HTR-8/SVneo (cell line): ENCODE measurements at places on chromosomes 2 and 18.

DNA sequence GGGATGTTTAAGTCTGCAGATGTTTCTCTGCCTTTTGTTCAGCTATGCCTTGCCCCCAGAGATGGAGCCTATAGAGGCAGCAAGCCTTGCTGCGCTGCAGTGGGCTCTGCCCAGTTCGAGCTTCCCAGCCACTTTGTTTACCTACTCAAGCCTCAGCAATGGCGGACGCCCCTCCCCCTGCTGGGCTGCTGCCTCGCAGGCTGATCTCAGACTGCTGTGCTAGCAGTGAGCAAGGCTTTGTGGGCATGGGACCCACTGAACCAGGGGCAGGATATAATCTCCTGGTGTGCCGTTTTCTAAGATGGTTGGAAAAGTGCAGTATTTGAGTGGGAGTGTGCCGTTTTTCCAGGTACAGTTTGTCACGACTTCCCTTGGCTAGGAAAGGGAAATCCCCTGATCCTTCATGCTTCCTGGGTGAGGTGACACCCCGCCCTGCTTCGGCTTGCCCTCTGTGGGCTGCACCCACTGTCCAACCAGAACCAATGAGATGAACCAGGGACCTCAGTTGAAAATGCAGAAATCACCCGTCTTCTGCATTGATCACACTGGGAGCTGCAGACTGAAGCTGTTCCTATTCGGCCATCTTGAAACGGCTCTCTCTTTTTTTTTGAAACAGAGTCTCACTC, 27.6 kb upstream of the ADAM23 start:
- DNase-seq: no peak

DNA sequence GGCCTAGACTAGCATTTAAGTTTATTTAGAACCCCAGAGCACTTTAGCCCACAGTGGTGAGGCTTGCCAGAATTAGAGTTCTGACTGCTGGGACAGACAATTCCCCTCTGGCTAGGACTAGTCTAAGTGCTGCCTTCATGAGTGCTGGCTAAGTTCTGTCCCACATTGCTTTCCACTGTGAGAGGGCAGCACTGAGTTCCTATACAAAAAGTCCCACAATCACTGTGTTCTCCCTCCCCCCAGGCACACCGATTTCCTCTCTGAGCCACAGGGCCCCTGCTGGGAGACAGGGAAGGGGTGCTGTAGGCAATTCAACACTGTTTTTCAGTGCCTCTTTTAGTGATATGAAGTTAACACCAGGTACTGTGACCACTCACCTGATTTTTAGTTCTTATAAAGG, 310.9 kb downstream of the DLGAP1 start:
- DNase-seq: no peak

DNA sequence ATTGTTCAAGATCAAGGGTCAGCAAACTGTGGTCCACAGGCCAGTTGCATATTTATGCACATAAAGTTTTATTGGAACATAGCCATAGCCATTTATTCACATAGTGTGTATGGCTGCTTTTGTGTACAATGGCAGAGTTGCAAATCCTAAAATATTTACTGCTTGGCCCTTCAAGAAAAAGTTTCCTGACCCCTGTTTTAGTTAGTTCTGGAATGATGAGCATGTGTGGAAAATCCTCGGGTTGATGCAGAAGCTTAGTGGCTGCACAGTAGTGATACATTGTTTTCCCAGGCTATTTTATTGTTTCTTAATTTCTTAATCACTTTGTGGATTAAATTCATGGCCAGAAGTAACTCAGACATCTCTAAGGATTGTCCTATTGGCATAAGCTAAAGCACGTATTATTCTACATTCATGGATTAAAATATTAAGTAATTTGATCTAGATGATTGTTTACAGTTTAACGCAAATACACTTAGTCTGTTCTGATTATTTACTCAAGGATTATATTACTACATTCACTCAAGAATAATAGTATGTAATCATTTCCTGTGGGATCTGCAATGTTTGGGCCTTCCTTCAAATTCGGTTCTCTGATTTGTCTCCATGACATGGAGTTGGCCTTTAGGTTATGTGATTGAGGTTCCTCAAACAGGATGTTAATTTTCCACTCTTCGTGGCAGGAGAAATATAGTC, 165.5 kb downstream of the TMEM247 start:
- no peak for DNase-seq

DNA sequence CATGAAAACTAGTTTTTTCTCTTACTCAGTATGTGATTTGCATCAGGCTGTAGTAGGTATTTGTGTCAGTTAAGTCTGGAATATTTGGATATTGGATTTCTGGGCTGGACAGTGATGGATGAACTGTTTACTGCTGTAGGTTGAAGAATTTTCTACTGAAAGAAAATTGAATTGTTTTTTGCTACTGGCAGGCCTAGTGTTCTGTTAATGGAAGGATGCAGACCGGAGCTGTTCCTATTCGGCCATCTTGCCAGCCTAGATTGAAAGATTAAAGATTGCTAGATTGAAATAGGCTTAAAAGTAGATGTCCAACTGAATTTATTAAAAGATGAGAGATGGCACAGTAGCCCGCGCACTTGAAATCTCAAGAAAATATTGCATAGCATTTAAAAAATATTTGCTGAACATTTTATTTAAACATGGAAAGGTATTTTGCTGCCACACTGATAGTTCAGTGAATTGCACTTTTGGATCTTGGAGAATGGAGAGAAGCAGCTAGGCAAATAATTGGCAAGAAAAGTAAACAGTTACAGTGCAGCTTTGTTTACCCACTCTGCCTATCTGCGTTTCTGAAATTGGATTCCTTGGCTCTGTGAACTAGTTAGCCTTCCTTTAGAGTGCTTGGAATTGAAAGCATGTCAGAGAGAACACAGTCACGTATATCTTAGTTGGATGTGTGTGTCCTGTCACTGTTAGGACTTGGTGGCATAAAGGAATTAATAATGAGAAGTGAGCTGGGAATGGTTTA, 54.1 kb downstream of the EPB41L5 start:
- DNase-seq: no peak

GRCh38 chr18:12998332-12999060, 7.3 kb downstream of the CEP192 start:
- no peak for DNase-seq

DNA sequence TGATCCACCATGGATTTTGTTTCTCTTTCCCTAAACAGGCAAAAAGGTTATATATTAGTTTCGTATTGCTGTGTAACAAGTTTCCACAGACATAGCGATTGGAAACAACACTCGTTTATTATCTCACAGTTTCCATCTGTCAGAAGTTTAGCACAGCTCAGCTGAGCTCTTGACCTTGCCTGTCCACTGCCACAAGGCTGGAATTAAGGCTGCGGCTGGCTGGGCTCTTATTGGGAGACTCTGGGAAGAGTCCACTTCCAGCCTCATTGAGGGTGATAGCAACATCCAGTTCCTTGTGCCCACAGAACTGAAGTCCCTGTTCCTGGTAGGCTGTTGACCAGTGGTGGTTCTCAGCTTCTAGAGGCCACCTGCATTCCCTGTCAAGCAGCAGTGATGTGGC, 120.4 kb downstream of the TPGS2 start:
- DNase-seq: no peak

DNA sequence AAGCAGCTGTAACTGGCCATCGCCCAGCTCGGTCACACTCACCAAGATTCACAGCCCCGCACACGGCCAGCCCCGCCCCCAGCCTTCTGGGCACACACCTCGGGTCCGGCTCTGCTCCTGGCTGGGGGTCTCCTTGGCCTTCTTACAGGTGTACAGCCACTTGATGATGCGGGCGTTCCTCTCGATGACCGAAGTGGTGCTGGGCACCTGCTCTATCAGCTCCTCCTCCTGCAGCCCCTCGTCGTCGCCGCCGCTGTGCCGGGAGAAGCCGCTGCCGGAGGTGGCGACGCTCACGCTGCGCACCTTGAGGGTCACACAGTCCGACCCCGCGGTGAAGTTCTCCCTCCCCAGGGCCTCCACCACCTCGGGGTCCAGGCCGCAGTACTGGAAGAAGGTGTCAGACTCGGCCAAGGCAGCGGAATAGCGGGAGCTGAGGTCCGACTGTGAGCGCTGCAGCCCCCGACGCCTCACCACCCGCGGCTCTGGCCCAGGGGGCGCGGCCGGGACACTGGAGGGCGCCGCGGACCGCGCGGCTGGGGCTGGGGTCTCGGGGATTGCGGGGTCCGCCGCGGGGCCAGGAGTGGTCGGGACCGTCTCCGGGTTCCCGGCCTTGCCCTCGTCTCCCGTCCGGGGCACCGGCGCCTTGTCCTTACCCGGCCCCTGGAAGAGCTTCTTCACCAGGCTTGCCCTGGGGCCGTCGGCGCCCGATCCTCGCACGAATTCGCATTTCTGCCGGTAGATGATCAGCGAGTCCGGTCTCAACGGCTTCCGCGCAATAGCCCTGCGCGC, 769 bp downstream of the FAM110C start:
- no peak for DNase-seq

DNA sequence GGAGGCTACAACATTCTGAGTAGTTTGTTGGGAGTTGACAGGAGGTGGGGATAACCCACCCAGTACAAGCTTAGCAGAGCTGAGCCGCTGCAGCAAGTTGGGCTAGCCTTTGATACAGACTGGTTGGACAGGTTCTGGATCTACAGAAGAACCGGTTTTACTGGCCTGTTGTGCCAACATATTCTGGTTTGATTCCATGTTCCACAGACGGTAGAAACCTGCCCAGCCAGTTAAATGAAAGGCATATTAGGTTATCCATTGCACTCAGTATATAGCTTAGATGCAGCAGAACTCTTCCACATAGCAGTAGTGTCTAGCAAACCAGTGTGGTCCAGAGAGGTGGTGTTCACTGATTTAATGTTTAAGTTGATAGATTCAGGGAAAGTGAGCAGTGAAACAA, 19.3 kb upstream of the RBBP8 start:
- no peak for DNase-seq

DNA sequence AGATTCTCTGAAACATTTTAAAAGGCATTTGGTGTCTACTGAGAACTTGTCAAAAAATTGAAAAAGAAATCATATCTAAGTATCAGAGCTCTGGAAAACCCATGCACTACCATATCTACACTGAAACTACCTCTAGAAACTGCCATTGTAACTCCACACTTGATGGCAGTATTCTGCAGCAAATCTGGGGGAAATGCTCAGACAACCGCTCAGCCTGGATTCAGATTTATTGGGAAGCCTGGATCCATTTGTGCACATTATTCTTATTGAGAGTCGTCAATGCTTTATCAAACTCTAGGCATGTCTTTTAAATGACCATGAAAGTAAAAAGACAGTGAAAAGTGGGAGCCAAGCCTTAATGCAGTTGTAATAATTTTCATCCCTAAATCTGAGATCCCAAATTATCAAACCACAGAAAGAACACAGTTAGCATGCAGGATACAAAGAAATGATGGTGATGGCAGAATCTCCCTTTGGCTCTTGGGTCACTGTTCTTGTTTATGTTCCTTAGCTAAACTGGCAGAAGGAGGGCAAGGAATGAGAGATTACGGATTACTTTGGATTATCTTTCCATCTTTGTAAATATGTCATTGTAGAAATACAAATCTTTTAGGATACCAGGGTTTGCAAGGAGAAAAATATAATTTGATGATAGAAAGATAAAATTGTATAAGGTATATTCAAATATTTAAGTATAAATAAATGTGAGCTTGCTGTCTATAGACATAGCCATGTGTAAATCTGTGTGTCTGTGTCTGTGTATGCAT, 512.1 kb upstream of the SYT4 start:
- DNase-seq: no peak

DNA sequence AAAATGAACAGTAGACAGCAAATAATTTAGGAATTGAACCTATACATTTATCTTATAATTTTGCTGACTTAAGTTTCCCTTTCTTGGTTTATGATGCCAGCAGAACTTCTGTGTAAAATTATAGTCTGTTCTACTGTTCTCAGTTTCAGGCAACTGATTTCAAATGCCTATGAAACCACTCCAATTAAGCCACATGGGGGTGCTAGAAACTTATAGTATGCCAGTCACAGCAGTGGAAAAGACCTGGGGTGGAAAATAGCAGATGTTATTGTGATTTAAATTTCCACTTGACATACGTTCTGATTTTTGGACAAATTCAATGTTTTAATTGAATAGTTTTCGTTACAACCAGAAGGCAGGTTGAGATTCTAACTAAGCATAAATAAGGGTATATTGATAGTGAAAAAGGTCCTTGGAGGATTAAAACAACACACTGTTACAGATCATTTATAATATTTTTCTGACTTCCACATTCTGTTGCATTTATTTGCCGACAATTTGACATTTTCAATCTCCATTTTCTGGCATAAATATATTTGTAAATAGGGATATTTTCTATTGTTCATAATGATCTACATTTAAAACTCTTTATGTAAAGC, 61.4 kb downstream of the CPS1 start:
- DNase-seq: peak; percentile 14

DNA sequence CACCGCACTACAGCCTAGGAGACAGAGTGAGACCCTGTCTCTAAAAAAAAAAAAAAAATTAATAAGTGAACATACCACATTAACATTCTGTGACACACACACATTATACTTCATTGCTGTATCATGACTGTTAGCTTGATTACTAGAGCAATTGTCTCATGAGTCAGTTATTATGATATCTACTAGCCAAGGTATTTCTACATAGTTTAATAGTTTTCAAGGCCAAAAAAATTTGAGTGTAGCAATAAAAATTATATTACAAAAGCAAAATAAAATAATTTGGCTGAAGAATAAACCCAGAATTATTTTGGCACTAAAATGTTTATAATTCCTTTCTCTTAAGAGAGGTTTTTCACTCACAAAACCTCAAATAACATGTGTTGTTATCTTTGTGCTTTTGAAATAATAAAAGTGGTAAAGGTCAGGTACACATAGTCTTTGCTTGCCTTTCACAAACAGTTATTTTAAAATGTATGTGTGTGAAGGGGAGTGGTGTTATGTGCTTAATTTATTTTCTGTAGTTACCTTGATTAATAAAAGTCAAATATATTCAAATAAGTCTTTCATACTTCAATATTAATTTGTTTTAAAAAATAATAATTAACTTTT, 136.9 kb upstream of the SPOPL start:
- no peak for DNase-seq

DNA sequence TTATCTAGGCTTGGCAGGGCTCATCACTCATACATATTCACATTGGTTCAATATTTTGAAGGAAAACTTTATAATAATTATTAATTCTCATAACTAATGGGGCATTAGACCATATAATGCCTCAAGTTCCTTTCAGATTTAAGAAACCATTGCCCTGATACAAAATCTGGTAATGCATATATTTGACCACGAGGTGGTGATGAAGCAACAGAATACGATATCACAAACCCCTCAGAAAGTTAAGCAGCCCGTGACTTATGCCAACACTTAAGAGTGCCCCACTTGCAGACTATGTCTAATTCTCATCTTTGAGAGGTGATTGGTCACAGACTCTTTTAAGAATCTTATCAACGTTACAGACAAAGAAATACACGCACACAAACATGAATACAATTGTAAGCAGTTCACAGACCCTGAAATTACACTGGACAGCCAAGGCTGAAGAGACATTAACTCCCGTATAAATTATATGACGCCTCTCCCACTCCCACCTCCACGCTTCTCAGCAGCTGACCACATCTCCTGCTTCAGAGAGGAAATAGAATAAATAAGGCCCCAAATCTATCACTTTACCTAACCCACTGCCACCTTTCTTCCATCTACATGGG, 20.7 kb upstream of the DNAH6 start:
- DNase-seq: peak; percentile 60
